IPS-NIHi11 (cell line): ENCODE measurements at places on chromosomes 16 and 17.

GRCh38 chr16:56610609-56611111 is 2.3 kb downstream of the MT2A start:
- DNase-seq = no peak

- no peak for DNase-seq
Observed at GRCh38 chr17:46787478-46787877, 31.0 kb downstream of the WNT3 start.

DNA sequence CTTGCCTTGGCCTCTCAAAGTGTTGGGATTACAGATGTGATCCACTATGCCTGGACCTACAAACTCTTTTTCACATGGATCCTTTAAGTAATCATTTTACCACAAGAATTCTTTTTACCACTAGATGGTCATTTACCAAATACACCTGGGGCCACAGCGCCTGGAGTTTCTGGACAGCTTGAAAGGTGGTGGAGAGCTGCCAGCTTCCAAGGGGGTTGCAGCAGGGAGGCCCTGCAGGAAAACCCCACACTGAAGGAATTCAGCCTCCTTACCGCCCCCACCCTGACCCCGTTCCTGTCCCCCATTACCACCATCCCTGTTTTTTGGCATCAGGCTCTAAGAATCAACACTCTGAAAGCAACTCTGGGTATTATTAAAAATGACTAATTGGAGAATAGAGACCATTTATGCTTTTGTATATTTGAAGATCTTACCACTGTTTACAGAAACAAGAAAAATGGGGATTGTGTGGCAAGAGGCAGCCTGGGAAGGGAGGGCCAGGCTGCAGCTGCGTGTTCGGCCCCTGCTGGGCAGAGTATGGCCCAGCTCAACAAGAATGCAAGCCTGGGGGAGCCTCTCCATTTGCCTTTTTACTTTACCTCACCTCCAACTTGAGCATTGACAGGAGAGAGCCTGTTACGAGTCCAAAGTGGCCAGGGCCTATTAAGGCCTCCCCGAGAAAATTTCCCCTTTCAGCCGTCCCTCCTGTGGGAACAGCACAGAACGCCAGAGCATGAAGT is 209.9 kb downstream of the ZFHX3 start:
- peak; percentile 33 for DNase-seq

GRCh38 chr17:36014946-36015345 is 2.8 kb downstream of the CCL23 start:
- no peak for DNase-seq

GRCh38 chr16:90009172-90009899 is 9.9 kb downstream of the DBNDD1 start:
- DNase-seq = no peak

- DNase-seq = peak; percentile 60
Observed at GRCh38 chr16:67857547-67858233, 10.2 kb upstream of the CENPT start.

- no peak for DNase-seq
Observed at GRCh38 chr17:56744721-56745120, 89.0 kb downstream of the C17orf67 start.

DNA sequence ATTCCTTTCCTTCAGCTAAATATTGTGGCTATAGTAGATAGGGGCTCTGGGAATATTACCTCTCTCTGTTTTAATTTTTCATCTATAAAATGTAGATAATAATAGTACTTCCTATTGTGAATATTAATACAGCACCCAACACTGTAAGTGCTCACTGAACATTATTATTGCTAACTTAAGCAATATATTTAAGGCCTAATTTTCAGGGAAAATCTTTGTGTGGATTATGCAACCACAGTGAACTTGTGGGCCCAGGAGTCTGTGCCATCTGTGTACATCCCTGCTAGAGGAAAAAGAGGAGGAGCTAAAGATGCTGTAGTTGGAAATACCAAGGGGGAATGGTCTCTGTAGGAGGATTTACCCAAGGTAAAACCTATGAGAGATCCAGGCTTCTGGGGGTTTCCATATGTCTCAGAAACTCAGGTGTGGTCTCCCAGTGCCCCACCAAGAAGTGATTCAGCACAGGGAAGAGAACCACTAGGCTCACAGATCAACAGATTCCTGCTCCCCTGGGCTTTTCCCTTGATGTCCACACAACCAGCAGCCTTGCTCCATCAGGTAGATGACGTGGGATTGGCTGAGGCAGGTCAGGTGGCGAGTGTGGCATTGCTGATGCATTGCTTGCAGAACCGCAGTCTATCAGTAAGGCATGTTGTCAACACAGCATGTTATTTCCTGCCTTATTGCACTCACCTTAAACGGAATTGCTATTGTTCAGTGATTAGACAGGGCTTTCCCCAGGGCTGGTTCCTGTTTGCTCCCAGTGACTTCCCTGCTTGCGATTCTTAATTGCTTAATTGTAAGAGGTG is 1.6 kb upstream of the N4BP1 start:
- peak; percentile 53 for DNase-seq

GRCh38 chr16:58211245-58211644 is 13.3 kb upstream of the CSNK2A2 start:
- no peak for DNase-seq

DNA sequence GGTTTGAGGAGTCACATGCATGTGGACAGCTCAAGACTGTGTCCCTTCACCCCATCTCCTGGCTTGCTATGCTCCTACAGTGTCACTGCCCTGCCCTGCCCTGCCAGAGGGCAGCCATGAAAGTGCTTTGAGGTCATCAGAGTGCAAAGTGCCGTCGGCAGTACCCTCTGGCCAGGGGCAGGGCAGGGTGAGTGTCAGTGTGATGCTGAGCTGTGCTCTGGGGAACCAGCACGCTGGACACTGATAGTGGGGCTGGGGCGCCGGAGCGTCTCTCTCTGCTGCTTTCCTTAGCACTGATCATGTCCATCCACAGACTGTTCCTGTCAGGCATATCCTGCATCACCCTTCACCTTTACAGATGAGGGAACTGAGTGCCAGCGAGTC is 1.6 kb upstream of the SPATA32 start:
- no peak for DNase-seq

GRCh38 chr16:53007095-53007494 is 45.6 kb downstream of the CHD9NB start:
- no peak for DNase-seq

- peak; percentile 48 for DNase-seq
Observed at GRCh38 chr16:75224306-75225082, 5.7 kb downstream of the CTRB1 start.

DNA sequence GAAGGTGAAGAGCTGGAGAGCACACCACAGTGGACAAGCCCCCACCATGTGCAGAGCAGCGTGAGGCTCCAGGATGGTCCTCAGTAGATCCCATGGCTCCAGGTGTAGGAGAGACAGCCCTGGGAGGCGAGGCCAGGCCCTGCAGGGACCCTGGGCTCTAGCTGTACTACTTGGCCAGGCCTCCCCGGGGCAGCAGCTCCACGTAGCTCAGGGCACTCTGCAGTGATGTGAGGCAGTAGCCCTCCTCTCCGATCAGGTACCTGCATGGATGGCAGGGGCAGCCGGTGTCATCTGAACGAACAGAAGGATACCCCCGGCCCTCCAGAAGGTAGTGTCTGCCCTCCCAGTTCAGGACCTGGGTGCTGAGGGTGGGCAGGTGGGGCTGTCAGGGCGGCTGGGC is 6.2 kb upstream of the SPATA2L start:
- DNase-seq = no peak

- DNase-seq = no peak
Observed at GRCh38 chr17:4479982-4480751, 18.5 kb upstream of the SPNS2 start.

DNA sequence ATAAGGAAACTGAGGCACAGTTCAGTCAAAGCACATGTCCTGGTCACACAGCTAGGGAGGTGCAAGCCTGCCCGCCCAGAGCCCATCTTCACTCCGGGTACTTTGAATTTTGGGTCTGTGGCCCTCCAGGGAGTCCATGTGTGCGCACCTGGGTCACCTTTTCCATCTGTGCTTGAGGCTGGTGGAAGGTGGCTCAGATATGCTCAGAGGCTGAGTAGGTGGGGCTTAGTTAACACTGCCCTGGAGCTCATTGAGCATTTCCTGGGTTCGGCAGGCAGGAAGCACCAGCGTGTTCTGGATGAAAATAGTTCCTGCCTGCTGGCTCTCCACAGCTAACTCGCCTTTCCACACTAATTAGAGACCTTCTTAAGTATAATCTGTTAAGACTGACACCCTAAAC is 19.2 kb downstream of the FAM234A start:
- DNase-seq = peak; percentile 4

DNA sequence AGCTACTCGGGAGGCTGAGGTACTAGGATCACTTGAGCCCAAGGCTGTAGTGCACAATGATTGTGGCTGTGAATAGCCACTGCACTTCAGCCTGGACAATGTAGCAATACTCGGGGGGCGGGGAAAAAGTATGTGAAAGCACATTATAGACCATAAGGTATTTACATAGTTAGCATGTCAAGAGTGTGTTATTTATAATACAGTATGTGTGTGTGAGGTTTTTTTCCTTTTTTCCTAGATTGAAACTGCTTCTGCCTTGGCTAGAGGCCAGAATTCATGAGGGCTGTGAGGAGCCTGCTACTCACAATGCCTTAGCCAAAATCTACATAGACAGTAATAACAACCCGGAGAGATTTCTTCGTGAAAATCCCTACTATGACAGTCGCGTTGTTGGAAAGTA is 30.5 kb downstream of the PTRH2 start:
- no peak for DNase-seq

DNA sequence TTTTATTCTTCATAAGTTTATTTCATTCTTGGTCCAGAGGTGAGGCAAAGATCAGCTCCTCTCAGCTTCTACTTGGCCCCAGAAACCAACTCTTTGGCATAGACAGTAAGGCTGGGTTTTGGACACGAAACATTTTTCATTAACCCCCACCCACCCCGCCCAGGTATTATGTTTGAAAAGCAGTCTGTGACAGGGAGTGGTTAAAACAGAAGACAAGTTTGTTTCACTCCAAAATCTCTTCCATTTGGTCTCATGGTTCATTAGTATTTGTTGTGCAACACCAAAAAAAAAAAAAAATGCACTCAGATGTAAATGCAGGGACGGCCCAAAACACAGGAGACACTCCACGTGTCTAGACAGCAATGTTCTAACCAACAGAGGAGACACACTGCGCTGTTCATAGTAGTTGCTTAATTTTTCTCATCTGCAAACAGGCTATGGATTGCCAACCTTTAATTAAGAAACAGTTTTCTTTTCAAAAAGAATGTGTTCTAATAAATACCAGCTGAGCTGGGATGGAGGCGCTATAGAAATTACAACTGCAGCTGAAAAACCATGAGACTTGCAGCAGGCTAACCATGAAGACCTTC is 39.8 kb upstream of the MMP2 start:
- DNase-seq = no peak

DNA sequence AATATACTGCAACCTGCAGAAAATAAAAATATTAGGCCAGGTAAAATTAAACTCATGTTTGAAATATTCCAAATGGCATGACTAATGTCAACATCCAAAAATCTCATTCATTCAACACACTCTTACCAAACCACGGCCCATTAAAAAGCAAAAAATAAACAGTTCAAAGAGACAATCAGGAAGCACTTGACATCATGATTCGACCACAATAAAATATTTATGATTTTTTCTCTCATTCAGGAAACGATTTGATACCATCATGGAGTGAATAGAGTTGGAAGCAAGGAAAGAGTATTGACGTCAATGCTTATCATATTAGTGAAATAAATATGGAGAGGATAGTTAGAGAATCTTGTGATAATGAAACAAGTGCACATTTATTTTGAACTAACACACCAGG is 354.1 kb downstream of the KCNJ2 start:
- no peak for DNase-seq

GRCh38 chr16:24670623-24671454 is 58.6 kb upstream of the TNRC6A start:
- DNase-seq = peak; percentile 67

DNA sequence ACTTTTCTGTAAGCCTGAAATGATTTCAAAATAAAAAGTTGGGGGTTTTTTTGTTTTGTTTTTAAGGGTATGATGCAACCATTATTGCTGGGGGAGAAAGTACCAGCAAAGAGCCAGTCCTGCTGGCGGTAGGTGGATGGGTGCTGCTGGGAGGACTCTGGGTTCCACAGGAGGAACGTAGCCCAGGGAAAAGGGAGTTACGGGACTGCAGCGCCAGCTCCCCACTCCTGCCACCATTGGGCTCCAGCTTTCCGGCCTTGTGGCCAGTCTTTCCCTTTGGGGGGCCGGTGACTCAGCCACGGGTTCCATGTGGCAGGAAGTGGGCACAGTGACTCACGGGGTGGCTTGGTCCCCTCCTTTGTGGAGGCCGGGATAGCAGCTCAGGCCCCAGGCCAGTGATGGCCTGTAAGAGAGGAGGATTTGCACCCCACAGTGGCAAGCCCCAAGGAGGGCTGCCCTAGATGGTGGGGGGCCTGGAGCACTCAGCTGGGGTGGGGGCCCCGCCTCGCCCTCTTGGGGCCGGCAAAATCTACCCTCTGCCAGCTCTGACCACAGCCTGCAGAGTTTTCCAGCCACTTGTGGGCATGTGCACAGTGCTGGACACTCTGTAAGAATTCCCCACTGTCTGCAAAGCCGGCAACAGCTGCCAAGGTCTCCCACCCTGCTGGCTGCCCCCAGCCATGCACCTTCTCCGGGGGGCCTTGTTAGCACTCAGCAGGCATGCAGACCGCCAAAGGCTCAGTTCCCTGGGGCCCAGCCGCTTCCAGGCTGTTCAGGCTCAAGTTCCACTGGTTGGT is 30.4 kb downstream of the SOCS3 start:
- DNase-seq = no peak

- no peak for DNase-seq
Observed at GRCh38 chr16:65318138-65318537, 196.3 kb upstream of the CDH11 start.

- no peak for DNase-seq
Observed at GRCh38 chr17:81093619-81094508, 58.9 kb downstream of the BAIAP2 start.

GRCh38 chr16:66905633-66906539 is 12.8 kb downstream of the CDH16 start:
- peak; percentile 84 for DNase-seq

- no peak for DNase-seq
Observed at GRCh38 chr17:70006159-70006558, 68.9 kb upstream of the KCNJ16 start.

DNA sequence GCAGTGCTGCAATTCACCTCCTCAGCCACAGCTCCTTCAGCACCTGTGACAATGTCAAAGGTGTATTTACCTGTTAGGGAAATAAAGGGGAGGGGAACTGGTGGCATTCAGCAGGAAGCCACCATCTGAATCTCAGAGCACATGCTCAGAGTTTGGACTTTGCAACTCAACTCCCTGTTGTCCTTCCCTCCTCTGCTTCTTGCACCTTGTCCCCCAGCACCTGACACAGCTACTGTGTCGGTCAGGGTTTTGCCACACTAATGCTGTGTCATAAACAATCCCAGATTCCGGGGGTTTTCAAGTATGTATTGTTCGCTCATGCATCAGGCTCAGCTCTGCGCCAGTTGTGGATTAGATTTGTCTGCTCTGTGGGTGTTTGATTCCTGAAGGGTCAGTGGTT is 43.7 kb downstream of the HSBP1 start:
- no peak for DNase-seq

- DNase-seq = no peak
Observed at GRCh38 chr17:68820825-68821481, 134.2 kb downstream of the ABCA8 start.
